ENCODE measurements at places on chromosomes 1 and 21.
A peak's percentile ranks its signal among the peaks of the same experiment; 100 is the strongest.

DNA sequence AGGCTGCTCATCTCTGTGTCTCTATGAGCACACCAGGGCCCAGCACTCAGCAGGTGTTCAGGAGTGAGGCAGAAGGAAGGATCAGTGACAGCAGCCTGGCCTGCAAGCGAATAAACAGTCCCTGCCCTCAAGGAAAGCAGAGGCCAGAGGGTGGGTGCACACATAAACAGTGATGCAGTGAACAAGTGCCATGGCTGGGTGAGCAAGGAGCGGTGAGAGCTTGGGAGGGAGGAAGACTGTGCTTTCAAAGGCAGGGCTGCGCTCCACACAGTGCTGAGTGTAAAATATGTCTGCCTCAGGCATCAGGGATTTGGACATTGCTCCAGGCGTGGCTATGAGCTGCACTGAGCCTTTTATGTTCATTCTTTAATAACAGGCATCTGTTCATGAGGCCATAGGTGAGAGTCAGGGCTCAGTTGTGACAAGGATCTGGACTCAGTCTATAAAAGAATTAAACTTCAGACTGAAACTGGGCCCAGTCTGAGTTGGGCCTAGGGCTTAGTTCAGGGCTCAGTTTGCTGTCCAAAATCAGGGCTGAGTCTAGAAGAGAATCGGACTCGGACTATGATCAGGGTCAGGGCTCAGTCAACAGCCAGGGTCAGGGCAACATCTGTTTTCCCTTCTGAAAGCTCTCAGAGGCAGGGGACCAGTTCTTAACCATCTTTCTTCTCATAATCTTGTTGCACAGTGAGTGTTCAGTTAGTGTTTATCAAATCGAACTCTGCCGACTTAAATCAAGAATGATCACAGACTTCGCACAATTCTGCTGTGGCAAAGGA lies 213.7 kb downstream of the FOXD2 start:
- no peak for DNase-seq

- DNase-seq = no peak
These were observed 11.5 kb upstream of the ASH1L start for GRCh38 chr1:155574077-155574476.

DNA sequence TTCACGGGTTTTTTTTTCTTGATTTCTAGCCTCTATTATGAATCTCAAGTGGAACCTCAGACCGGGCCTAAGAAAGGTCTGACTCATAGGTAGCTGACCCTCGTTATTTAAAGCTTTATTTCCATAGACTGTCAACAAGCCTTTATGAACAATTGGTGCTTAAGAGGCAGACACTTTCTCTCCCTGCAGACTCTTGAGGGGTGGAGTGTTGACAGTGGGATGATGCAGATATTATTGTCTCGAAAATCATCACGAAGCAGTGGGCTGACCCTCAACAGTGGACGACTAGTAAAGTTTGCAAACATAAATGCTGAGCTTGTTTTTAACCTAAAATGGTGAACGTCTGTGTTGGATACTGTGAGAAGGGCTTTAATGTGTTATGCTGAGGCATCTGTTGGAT lies 1.8 kb downstream of the SFT2D2 start:
- DNase-seq = no peak

DNA sequence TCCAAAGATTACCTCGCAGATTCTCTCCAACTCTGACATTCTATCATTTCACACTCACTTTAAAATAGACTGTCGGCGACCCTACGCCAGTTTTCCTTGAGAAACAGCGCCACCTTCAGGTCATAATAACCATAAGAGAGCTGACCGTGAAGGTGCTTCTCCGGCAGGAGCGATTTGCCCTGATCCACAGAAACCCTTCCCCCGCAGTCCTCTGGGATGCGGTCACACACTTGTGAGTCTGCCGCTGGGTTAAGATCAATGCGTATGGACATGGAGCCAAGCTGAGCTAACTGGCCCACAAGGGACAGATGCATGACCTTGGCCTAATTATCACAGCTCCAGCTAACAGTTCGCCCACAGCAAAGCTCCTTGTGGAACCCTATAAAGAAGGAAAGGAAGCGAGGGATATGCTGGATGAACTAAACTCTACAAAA lies 32.8 kb upstream of the IFNAR2 start:
- DNase-seq = peak; percentile 45

GRCh38 chr1:24505816-24506215 lies 3.2 kb downstream of the RCAN3 start:
- DNase-seq = no peak

GRCh38 chr1:197787623-197788536 lies 12.6 kb upstream of the DENND1B start:
- no peak for DNase-seq

GRCh38 chr1:235417086-235417697 lies 50.0 kb downstream of the TBCE start:
- DNase-seq = peak; percentile 80

Measured in HuH-7 (cell line).